ENCODE measurements at places on chromosomes 2 and 18.

DNA sequence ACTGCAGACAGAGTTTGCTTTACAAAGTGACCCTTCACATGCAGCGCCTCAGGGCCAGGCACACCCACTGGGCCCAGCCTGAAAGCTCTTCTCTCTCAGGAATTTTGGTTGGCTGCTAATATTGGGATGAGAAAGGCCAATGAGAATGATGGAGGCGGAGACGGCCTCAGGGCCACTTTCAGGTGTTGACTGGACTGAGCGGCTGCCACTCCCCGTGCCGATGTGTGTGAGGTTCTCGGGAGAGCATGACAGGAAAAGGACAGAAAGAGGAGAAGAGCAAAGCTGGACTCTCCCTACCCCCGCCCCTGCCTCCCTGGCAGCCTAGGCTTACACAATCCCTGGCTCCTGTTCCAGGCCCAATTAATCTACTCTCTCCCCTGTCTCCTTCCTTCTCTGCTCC is 155.7 kb downstream of the CELF4 start:
- DNase-seq = no peak

GRCh38 chr2:228556717-228557116 is 375.2 kb upstream of the SPHKAP start:
- no peak for DNase-seq

GRCh38 chr2:26692897-26693849 is 651 bp downstream of the KCNK3 start:
- DNase-seq = peak; percentile 10

GRCh38 chr2:212135739-212136138 is 402.9 kb downstream of the ERBB4 start:
- no peak for DNase-seq

GRCh38 chr2:208254118-208254870 is 577 bp downstream of the IDH1 start:
- peak; percentile 79 for DNase-seq

GRCh38 chr18:9178557-9178956 is 42.0 kb downstream of the ANKRD12 start:
- no peak for DNase-seq

GRCh38 chr2:211333377-211333776 is 777.0 kb downstream of the CPS1 start:
- no peak for DNase-seq

DNA sequence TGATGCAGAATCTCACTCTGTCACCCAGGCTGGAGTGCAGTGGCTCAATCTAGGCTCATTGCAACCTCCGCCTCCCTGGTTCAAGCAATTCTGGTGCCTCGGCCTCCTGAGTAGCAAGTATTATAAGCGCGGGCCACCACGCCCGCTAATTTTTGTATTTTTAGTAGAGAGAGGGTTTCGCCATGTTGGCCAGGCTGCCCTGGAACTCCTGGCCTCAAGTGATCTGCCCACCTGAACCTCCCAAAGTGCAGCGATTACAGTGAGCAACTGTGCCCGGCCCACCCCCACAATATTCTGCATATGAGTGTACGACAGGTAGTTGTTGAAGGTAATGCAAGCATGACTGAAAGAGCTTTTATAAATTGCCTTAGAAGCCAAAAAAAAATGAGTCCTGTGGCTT is 1.2 kb downstream of the WDR75 start:
- no peak for DNase-seq

DNA sequence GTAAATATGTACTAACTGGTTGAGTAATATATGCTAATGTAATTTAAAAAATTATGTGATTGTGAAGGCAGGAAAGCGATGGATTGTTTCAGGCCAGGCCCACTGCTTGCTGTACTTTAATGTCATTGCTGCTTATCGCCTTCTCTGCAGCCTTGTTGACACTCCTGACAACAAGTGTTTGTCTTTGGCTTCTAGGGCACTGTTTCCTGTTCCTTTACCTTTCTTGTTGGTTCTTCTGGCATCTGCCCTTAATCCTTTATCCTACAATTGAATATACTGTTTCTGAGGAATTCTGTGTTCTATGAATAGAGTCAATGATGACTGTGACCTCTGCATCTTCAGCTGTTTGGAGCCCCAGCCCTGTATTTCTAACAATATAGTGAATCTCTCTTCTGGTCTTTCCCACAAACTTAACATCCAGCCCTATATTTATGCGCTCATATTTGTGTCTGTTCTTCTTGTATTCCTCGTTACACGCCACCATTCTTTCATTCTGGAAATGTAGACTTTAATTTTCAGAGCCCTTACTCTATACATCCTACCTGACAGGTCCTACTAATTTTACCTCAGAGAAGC is 17.6 kb downstream of the ACSL3 start:
- DNase-seq = no peak

- DNase-seq = no peak
Observed at GRCh38 chr2:167480986-167481309, 592.7 kb downstream of the XIRP2 start.

- DNase-seq = no peak
Observed at GRCh38 chr2:9262671-9263171, 56.1 kb downstream of the ASAP2 start.

- DNase-seq = peak; percentile 24
Observed at GRCh38 chr2:221571551-221572218, 419 bp downstream of the EPHA4 start.

DNA sequence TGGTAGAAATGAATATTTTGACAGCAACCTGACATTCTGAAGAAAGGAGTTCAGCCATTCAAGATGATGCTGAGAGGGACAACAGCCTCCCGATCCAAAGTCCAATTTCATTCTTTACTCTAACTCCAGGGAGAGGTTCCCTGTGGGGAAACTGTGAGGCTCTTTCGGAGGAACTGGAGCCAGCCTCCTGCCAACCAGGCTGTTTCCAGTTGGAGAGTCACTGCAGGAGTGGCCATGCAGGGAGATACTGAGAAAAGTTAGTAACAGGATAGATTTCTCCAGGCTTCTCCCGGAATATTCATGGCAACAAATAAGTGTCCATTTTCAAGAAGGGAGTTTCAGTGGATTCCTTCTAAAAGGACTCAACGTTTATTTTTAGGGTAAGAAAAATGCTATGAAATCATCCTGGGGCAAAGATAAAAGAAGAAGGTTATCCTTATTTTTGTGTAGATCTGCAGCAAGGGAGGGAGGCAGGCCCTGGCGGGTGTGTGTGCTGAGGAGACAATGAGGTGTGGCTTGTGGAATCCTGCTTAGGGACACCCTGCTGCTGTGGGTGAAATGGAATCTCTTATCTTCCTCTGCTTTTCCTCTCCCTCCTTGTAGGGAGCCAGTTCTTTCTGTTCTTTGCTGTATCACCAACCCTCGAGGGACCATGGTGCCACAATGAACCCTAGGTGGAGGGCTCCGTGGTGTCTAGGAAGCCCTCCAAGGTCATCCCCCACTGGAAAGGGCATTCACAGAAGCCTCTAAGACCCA is 18.1 kb downstream of the KLHL14 start:
- no peak for DNase-seq

- DNase-seq = no peak
Observed at GRCh38 chr2:152730591-152731333, 12.3 kb downstream of the ARL6IP6 start.

GRCh38 chr18:69435000-69435399 is 34.3 kb downstream of the DOK6 start:
- no peak for DNase-seq

DNA sequence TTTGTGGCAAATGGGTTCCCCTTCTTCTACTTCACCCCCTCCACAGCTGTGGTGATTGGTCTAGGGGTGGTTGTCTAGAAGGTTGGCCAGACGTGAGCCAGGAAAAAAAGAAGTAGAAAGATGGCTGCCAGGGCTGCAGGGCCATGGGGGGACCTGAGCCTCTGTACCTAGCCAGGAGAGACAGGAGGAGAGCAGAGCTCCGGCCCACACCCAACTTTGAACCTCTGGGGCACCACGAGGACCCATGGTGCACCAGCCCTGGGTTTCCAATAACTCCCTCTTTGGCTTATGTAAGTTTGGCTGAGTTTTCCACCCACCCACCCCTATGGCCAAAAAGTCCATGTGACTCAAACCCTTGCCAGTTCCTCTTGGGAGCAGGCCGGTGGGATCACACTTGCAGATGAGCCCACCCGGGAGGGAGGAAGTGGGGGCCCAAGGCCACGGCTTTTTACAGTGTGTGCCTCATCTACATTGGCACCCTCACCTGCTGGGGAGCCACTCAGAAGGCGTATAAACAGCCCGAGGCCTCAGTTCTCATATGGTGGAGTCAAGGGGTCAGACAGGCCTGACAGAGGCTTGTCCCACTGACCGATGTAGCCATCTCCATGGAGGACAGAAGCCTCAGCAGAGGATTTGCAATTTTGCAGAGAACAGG is 293.1 kb upstream of the HDAC4 start:
- no peak for DNase-seq

DNA sequence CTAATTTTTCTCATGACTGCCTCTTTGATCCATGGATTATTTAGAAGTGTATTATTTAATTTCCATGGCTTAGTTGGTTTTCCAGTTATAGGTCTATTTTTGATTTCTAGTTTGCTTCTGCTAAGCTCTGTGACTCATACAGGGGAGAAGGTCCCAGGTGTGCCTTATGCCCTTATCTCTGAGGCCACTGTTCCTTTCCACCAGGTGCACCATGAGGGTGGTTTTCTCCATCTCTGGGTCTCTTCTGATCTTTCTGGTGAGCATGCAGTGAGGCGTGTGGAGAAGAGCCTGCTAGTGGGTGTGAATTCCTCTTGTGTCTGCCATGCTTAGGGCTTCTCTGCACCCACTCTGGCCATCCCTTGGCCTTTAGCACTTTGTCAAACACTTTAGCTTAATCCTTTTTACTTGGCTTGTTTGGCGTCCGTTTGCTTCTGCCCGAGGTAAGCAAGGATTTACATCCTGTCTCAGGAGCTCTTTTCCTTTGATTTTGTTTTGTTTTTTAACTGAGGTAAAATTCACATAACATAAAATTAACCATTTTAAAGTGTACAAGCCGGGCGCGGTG is 129.8 kb upstream of the ARL4C start:
- DNase-seq = no peak

GRCh38 chr2:71935262-71935848 is 212.3 kb downstream of the CYP26B1 start:
- DNase-seq = no peak

DNA sequence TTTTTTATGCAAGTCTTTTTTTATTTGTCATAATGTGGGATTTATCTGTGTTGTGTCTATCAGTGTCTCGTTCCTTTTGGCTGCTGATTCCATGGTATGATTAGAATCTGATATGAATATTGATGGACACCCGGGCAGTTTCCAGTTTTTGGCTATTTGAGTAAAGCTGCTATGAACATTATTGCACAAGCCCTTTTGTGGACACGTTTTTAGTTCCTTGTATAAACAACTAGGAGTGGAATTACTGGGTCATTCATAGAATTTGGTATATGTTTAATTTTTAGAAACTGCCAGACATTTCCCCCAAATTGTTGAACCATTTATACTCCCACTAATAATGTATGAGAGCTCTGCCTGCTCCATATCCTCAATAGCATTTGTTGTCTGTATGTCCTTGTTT is 26.6 kb downstream of the HK2 start:
- DNase-seq = no peak

GRCh38 chr2:201618744-201619662 is 24.3 kb downstream of the TMEM237 start:
- DNase-seq = no peak

GRCh38 chr2:56338232-56338631 is 154.4 kb downstream of the CCDC85A start:
- no peak for DNase-seq

DNA sequence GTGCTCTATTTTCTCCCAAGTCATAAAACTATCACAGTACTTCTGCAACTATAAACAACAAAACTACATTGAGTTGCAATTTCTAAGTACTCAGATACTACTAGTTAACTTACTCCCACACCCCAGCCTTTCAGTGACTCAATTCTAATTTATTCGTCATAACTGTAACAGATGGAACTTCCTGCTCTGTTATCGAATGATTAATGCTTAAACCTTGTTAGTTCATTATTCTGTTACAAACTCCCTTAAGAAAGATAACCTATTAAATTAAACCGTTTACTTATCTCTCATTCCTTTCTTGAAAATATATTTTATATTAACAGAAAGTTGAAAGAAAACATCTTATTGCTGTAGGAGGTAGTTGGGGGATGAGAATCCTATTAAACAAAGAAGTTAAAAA is 17.0 kb downstream of the TNFAIP6 start:
- no peak for DNase-seq

- DNase-seq = no peak
Observed at GRCh38 chr2:46977280-46977665, 61.7 kb upstream of the MCFD2 start.

DNA sequence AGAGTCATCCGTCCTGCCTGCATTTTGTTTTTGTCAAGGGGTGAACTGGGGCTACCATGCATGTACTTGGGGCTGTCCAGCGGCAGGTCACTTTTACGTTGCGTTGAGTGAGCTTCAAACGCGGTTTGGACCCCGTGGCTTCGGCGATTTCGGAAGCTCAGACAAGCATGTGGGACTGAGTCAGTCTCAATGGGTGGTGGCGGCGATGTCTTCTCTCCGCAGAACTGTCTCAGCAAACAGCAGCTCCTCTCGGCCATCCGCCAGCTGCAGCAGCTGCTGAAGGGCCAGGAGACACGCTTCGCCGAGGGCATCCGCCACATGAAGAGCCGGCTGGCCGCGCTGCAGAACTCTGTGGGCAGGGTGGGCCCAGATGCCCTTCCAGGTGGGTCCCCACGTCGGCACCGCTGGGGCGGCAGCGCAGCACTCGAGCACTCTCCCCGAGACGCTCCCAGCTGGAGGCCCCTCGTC is 21.3 kb downstream of the FBLN7 start:
- DNase-seq = no peak

DNA sequence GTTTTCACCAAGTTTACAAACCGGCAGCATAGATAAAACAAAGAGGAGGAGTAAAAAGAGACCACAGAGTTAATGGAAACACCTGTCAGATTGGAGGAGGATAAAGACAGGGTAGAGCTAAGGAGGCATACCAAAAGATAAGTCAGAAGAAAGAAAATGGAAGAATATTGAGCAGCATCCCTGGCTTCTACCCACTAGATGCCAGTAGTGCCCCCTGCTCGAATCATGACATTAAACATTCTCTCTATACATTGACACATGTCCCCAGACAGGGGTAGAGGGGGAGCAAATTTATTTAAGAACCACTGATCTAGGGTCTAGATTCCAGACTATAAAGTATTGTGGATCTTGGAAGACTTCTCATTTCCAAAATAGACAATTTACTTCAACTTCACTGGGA is 159.8 kb upstream of the ETAA1 start:
- no peak for DNase-seq

- DNase-seq = no peak
Observed at GRCh38 chr2:42722320-42723190, 41.4 kb downstream of the OXER1 start.

- no peak for DNase-seq
Observed at GRCh38 chr2:170486730-170487129, 228.4 kb upstream of the SP5 start.

DNA sequence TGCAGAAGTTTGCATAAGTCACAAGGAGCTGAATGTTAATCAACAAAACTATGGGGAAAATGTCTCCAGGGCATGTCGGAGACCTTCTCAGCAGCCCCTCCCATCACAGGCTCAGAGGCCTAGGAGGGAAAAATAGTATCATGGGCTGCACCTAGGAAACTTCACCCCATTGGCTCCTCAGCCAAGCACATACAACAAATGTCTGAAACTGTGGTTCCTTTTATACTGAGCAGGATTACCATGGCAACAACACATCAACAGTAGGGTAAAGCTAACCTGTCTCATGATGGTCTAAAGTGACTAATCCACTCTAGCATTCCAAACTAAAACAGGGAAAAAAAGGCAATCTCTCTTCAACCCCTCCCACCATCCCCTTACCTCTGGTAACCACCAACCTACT is 3.2 kb upstream of the NEMP2 start:
- DNase-seq = no peak
